ENCODE measurements at places on chromosomes 5 and 9.
A peak's percentile ranks its signal among the peaks of the same experiment; 100 is the strongest.

DNA sequence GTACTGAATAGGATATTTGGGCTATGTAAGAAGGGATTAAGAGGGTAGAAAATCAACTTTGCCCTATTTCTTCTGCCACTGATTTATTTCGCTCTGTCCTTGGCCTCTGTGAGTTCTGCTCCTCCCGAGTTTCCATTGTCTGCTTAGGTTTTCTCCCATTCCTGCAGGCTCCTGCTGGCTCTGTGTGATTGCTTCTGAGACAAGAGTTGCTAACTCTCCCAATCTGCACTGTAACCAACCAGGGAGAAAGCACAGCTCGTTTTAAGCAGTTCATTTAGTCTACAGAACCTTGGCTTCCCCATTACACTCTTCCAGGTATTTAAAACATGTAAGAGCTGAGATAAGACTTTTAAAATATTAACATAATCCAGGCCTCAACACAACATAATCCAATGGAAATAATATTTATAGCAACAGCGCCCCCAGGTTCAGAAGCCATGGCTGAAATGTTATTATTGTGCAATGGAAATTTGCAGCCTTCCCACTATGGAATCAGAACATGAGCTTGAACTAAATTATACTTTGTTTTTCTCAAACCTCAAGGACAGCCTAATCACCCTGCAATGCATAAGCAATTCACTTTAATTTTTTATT is 203.5 kb downstream of the ERCC6L2 start:
- no peak for DNase-seq

- DNase-seq = no peak
Observed at GRCh38 chr5:61496860-61497259, 164.8 kb downstream of the ZSWIM6 start.

GRCh38 chr5:134533115-134533815 is 7.8 kb downstream of the JADE2 start:
- DNase-seq = no peak

DNA sequence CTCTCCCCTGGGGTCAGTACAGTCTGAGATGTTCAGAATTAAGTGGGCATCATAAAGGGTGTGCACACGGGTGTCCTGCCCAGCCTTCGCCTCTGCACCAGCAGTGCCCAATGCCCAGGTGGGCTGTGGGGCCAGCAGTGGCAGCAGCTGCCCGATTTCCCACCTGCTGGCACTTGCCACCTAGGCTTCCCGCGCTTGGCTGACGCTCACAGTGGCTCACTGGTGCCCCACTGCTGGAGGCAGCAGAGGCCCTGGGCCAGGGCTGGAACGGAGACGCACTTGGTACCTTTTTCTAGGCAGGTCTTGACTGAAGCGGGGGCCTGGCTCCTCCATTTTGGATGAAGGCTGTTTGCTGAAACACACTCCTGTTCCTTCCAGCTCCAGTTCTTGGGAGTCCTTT is 17.0 kb downstream of the MRNIP start:
- no peak for DNase-seq

GRCh38 chr5:34598177-34598794 is 57.8 kb upstream of the RAI14 start:
- no peak for DNase-seq

- DNase-seq = no peak
Observed at GRCh38 chr5:1523480-1523792, 324 bp downstream of the LPCAT1 start.

- no peak for DNase-seq
Observed at GRCh38 chr5:154513669-154514084, 35.6 kb upstream of the HAND1 start.

DNA sequence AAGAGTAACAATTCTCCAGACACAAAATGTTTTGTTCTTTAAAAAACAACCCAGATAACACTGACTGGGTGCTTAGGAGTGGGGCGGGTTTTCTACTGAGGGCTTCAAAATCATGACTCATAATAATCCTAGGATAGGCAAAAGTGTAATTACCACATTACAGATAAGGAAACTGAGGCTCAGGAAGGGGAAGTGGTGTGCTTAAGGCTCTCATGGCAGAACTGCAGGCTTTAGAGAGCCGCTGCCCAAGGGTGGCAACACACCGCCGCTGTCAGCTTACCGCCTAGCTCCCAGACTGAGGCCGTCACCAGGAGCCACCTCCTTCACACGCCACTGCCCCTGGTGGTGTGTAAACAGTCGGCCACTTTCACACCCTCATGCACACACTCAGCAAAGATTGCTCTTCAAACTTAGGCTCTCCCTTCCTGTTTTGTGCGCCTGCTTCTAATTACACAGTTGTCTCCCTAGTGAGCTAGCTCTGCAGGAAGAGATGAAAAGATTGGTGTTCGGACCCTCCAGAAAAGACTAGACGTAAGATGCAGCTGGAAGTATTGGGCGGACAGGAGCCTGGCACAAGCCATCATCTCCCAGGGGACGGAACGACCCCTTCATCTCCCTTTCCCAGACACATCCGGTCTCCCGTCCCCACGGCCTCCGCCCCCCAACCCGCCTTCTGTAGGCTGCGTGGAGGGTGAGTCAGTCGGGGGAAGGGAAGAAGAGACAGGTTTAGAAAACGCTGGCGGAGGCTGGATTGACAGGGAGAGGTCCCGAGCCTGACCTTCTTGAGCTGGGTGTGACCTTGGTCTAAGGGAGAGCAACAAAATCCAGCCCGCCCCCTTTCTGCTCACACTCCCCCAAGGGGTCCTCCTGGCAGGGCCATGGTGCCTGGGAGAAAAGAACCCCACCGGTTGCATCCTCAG is 162.7 kb downstream of the SYK start:
- no peak for DNase-seq

DNA sequence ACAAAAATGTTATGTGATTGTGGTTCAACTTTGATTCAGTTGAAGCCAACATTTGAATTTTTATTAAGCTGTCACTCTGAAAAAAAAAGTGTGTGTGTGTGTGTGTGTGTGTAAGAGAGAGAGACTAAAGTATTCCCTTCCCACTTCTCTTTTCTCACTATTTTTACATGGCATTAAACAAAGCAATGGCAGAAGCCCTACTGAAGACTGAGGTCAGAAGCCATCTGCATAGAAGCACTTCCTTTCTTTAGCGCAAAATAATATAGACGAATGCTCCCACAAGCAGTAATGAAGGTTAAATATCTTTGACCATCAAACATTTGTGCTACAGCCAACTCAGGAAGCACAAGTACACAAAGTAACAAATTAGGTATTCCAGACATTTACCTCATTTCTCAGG is 540.5 kb downstream of the KCTD16 start:
- DNase-seq = no peak

GRCh38 chr5:96881511-96882115 is 5.3 kb downstream of the ERAP2 start:
- DNase-seq = no peak

DNA sequence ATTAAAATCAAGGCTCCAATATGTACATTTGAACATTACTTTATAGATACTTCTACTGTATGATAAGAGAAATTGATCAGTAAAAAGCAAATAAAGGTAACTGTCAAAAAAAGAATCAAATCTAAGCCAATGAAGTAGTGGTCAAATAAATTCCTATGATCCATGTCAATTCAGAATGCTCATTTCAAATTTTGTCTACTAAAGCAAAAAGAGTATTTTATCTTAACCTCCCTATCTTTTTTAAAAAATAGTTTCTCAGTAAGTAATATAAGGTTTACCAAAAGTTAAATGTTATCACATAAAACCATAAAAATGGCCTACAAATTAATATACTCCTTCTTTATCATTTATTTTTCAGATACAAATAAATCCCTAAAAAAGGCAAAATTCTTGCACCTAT is 165.9 kb downstream of the AGTPBP1 start:
- no peak for DNase-seq

- no peak for DNase-seq
Observed at GRCh38 chr5:135220394-135221186, 178.4 kb downstream of the MACROH2A1 start.

- DNase-seq = no peak
Observed at GRCh38 chr9:115035841-115036612, 81.9 kb downstream of the TNC start.

- no peak for DNase-seq
Observed at GRCh38 chr5:168931638-168932345, 352.6 kb upstream of the PANK3 start.

- peak; percentile 33 for DNase-seq
Observed at GRCh38 chr5:108345541-108346171, 36.2 kb downstream of the FBXL17 start.

DNA sequence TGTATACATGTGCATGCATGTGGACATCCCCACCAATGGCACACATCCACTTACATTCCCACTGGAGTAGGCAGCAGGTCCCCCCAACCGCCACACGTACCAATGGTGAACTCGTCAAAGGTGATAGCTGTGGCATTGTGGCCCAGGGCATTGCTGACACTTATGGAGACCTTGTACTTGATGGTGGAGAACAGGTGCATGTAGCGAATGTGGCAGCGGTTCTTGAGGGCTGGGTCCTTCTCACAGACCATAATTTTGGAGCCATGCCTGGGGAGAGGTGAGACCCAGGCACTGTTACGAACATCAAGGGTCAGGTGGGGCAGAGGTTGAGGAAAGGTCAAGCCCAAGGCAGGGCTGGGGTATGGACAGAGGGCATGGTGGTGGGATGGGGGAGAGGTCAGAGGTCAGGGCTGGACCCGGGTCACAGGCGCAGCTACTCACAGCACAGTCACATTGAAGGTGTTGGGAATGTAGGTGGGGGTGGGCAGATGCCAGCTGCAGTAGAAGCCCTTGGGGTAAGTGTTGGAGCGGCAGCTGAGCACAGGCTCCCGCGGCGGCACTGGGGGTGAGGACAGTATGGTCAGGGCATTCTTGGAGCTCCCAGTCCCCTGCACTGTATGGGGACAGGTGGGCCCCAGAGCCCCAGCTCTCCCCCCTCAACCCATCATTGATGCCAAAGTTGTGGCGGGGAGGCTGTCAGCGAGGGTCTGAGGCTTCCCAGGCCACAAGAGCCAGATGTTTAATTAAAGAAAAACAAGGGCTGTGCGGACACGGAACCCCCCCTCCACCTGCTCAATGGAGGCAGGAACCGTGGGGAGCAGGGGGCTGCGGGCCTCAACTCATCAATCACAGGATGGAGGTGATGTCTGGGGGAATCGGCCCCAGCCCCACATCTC is 31.9 kb downstream of the CNTFR start:
- no peak for DNase-seq

DNA sequence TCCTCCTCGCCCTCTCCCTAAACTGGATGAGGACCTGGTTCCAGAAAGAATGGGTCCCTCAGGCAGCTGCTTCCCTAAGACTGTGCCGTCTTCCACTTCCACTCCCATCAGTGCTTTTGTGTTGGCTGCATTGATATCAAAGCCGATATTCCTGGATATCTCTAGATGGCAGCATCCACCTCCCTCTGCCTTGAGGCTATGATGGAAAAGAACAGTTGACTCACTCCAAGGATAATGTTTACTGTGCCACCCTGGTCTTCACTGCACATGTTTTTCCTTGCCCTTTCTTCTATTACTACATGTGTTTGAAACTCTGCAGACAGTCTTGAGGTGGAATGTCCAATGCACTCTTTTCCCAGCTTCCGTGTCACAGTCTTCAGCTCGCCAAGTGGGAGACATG is 211.6 kb downstream of the MAST4 start:
- no peak for DNase-seq

DNA sequence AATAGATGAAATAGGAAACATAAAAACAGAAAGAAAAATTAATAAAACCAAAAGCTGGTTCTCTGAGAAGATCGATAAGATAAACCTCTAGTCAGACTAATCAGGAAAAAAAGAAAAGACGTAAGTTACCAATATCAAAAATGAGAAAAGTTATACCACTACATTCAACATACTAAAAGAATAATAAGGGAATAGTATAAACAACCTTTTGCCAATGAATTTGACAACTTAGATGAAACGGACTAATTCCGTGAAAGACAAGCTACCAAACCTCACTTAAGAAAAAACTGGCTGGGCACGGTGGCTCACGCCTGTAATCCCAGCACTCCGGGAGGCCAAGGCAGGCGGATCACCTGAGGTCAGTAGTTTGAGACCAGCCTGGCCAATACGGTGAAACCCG is 7.5 kb downstream of the KIF3A start:
- DNase-seq = no peak
